ENCODE measurements at places on chromosomes 16 and 17.

DNA sequence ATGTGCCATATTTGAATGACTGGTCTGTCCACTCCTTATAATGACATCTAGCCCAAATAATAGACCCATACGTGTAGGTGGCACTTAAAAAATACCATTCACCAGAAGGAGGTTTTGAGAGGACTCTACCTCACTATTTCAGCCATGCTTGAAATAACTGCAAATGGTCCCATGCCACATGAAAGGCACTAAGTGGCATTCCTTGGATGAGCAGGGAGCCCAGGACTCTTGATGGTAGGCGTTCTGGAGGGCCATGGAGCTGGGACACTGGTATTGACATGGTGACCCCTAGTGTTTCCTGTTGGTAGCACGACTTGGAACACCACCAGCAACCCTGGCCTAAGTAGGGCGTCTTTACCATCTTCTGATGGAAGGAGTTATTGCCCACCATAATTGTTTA, 148.7 kb upstream of the ZFHX3 start:
- peak; percentile 43 for DNase-seq

DNA sequence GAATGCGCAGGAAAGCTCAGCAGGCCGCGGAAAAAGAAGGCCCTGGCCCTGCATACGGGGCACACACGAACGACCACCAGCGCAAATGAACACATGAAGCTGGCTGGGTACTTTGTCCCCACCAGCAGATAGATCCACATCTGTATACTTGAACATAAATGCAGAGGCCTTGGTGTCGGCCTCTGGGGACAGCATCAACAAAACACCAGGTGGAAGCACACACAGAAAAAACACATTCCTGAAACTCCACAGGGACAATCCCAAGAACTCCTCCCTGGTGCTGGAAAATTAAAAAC, 606 bp upstream of the ZBTB4 start:
- DNase-seq: no peak

- DNase-seq: no peak
These were observed 2.4 kb upstream of the EIF1 start for GRCh38 chr17:41686281-41686680.

DNA sequence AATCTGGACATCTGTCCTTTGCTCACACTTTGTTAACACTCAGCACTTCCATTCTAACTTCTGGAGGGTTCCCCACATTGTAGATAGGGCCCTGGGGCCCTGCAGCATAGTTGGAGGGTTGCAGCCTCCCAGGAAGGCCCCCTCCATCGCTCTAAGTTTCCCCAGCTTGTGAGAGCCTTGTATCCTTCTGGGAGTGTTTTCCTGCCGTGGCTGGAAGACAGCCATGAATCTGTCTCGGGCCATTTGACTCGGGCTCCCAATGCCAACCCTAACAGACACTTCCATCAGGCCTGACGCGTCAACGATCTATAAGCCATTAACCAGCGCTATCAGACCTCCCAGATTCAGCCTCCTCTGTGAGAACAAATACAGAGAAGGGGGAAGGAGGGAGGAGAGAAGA, 263.7 kb upstream of the RPL38 start:
- no peak for DNase-seq

DNA sequence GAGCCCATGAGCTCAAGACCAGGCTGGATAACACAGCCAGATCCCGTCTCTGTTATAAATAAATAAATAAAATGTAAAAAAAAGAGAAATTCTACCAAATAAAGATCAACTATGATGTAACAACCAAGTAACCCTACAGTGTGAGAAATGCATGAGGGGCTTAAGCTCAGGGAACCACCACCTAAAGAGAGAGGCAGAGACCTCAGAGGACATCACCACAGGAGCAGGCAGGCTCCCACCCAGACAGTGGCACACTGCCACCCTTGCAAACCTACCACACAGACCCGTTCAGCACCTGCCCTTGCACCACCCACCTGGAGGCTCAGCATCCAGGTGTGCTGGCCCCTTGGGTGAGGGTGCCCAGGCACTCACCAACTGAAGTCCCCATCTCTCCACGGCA, 45.6 kb downstream of the ANKRD11 start:
- no peak for DNase-seq

- no peak for DNase-seq
These were observed 6.0 kb downstream of the LYRM1 start for GRCh38 chr16:20906341-20907255.

DNA sequence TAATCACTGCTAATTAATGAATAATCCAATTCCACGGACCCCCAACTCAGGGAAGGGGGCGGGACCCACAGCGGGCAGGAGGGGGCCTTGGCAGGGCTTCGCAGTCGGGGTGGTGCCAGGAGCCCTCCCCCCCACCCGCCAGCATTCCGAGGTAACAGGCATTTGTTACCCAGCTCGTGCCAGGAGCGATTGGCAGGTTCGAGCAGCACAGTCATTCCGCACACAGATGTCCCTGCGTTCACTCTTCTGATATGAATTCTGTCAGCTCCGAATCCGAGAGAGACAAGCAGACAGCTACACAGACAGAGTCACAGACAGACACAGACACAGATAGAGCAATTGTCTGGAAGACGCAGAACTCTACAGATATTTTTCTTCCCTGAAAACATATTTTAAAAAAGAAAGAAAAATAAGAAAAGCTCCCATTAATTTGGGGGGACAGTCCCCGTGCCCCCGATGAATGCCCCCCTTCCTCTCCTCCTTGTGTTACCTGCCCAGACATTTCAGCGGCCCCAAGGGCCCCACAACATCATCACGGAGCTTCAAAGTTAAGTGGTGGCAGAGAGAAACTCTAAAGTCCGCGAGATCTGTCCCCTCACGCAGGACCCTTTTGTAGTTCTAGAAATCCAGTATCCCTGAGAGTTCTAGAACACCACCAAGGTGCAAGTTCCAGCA, 10.2 kb downstream of the NEUROD2 start:
- DNase-seq: no peak

DNA sequence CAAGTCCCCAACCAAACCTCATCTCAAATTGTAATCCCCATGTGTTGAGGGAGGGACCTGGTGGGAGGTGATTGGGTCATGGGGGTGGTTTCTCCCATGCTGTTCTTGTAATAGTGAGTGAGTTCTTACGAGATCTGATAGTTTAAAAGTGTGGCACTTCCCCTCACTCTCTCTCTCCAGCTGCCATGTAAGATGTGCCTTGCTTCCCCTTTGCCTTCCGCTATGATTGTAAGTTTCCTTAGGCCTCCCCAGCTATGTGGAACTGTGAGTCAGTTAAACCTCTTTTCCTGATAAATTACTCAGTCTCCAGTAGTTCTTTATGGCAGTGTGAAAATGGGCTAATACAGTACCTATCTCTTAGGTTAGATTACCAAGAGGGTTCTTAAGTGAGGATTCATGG, 5.8 kb downstream of the PMFBP1 start:
- no peak for DNase-seq

GRCh38 chr17:4195306-4195705, 52.3 kb downstream of the CYB5D2 start:
- DNase-seq: no peak

- DNase-seq: no peak
These were observed 73.1 kb upstream of the CDC42EP4 start for GRCh38 chr17:73384926-73385325.

DNA sequence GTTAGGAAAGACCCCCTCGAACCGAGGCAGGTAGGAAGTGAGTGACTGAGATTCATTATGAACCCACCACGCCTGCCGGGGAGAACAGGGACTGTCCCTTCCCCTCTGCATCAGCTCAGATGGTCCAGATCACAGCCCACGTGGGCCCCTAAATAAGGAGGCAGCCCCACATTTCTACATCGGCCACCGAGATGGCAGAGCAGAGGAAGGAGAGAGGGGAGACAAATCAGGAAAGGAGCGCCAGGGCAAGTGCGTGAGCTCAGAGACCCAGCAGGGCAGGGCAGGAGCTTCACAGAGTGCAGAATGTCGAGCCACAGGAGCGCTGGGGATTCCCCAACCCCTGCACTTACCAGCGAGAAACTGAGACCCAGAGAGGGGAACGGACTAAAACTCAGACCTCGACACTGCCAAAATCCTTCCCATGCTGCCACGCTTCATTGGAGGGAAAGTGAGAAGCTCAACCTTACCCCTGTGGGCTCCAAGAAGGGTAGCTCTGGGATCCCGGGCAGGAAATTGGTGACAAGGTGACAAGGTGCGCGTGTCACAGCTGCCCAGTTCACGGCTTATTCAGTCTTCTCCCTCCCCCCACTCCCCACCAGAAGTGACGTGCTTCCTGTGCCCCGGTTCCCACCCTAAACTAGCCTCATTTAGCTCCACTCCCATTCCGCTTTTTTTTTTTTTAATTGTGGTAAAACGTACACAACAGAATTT, at the start of gene ICAM2:
TSS of gene ICAM2 (minus strand) at position 578 of the 711 bp plus-strand sequence. CDS start 13,942 bp downstream, outside the sequence.
- DNase-seq: no peak

GRCh38 chr16:50254072-50254471, 12.3 kb upstream of the ADCY7 start:
- no peak for DNase-seq

DNA sequence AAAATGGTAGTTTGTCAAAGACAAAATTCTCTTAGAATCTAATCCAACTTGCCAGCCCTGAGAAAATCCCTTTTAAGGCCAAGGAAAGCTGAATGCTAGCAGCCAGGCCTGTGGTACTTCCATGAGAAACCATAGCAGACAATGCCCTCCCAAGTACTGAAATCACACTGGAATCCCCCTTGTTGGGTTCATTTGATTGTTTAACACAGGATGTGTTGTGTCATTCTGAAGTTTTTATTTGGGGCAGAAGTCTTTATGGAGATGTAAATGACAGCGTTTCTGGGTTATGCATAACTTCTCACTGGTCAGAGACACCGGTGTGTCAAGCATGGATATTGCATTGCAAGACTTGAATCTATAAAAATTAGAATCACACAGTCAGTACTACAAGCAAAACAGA, 6.0 kb upstream of the ARL2BP start:
- no peak for DNase-seq

GRCh38 chr16:85286066-85286831, 174.0 kb upstream of the CIBAR2 start:
- DNase-seq: no peak

DNA sequence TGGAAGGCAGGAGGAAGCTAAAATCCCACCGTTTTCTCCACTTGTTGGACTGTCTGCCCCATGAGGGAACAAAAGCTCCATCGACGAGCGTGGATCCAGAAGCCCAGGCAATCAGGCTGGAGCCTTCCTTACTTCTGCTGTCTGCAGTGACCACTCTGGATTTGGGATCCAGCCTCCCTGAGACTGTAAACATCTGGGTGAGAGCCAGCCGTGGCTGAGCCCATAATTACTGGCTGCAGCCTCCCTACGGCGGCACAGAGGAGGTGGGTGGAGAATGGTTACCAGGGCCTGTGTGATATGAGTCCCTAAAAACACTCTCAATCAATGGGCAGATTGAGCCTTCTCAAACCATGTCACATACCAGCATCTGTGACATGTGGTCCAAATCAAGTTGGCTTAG, 158.2 kb downstream of the FOXL1 start:
- no peak for DNase-seq

- DNase-seq: no peak
These were observed 4.3 kb downstream of the SPATA2L start for GRCh38 chr16:89697161-89697615.

- DNase-seq: no peak
These were observed 464 bp downstream of the RUNDC3A start for GRCh38 chr17:44308865-44309264.

DNA sequence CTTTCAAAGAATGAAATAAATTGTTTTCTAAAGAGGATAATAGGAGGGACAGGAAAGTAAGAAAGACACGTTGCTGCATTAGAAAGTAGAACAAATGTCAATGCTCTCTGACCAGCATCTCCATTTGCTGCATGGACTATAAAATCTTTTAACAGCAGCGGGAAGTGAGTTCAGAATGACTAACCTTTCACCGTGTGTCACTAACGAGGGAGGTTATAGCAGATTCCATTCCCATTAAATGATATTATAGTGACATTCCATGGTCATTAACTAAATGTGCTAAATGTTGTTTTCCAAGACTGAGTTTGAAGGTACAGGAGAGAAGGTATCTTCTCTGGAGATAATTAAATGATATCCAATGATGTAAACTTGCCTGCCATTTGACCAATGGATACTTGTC, 127.1 kb upstream of the HS3ST3A1 start:
- DNase-seq: no peak

DNA sequence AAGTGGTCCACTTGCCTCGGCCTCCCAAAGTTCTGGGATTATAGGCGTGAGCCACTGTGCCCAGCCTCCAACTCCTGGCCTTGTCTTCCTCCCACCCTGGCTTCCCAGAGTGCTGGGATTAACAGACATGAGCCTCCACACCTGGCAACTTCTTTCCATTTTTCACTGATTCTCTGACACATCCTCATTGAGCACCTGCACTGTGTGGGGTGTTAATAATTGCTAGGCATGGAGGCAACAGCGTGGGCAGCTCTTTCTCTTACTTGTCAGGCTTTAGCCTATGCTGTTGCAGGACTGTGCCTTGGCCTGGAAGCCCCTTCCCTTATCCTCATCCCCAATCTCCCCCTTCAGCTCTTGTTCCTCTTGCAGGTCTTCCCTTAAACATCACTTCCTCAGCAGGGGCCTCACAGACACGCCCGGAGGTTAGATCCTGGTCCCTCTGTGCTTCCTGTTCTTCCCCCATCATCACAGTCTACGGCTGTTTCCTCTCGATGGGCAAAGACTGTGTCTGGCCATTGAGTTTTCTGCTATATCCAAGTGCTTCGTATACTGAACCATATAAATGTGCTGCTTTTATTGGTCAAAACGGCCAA, 7.9 kb downstream of the QPRT start:
- DNase-seq: no peak

DNA sequence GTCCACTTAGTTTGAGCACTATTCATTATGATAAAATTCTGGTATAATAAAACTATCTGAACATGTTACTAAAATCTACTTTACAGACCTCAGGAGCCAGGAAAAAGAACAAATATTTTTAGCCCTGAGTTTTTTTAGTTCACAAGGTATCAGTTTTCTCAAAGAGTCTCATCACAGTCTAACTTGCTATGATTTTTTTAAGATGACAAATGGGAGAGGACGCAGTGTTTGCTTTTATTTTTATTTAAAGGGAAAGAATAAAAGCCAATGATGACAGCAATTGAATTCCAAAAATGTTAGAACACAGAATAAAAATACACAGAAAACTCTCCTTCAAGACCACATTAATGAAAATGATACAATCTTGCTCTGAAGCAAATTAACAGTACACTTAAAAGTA, 7.4 kb downstream of the MED13 start:
- no peak for DNase-seq

DNA sequence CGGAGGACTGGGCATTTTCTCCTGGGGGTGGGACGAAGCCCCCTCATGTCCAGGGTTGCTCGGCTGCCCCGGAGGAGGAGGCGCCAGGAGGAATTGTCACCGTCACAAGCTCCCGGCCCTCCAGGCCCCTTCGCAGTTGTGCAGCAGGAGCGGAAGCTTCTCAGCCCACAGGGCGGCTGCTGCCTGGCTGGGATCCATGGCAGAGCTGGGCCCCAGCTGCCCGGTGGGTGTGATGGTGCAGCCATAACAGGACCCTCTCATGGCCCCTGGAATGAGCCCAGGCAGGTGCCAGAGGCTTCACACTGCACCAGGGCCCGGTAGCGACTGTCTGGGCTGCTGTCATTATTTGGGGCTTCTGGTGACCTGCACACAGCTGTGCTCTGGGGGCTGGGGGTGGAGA, 54.9 kb upstream of the GNG13 start:
- no peak for DNase-seq

GRCh38 chr17:334974-335481, 17.6 kb downstream of the RPH3AL start:
- no peak for DNase-seq

GRCh38 chr17:1038459-1039122, 41.7 kb downstream of the TIMM22 start:
- DNase-seq: no peak

All from iPS DF 6.9 (cell line).